ENCODE measurements at places on chromosomes 11 and 22. TPM values are rescaled to one million over a fixed set of nuclear protein-coding genes. Genes with fewer than 3 reads are reported as not detected.

DNA sequence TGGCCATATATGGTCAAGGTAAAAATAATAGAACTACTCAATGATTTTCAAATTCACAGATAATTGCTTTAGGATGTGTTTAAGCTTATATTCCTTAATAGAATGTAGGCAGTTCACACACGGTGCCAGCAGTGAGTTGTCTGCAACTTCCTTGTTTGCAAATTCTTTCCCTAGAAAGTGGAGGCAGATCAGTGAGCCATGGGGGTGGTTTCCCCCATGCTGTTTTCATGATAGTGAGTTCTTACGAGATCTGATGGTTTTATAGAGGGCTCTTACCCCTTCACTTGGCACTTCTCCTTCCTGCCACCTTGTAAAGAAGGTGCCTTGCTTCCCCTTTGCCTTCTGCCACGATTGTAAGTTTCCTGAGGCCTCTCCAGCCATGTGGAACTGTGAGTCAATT is 111.8 kb upstream of the LMO1 start:
- DNase-seq = no peak

Gene PLA2G6
- total RNA-seq = 24.5 TPM

Gene PDXP
- total RNA-seq = 43.9 TPM

Gene SESN3
- 1.8 TPM for total RNA-seq

- no peak for DNase-seq
Observed at GRCh38 chr11:44675906-44676305, 50.9 kb upstream of the TSPAN18 start.

DNA sequence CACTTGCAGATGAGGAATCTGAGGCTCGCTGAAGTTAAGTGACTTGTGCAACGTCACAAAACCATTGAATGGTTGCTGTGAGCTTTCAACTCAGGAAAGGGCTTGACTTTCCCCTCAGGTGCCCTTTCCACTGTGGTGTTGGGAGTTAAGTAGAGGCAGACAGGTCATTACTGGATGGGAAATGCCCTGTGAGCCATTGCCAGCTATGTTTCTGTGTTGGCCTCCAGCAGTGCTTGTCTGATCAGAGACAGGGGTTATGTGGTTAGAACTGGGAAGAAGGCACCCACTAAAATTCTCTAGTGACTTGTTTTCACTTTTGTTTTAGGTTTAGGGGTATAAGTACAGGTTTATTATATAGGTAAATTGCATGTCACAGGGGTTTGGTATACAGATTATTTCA is 96.6 kb downstream of the FDX1 start:
- DNase-seq = no peak

Gene UCP2
- 668 TPM for total RNA-seq

- no peak for DNase-seq
Observed at GRCh38 chr11:91078221-91078620, 855.4 kb upstream of the CHORDC1 start.

Gene TTC36
- total RNA-seq = 3.4 TPM

- no peak for DNase-seq
Observed at GRCh38 chr11:112655371-112655770, 305.8 kb upstream of the NCAM1 start.

DNA sequence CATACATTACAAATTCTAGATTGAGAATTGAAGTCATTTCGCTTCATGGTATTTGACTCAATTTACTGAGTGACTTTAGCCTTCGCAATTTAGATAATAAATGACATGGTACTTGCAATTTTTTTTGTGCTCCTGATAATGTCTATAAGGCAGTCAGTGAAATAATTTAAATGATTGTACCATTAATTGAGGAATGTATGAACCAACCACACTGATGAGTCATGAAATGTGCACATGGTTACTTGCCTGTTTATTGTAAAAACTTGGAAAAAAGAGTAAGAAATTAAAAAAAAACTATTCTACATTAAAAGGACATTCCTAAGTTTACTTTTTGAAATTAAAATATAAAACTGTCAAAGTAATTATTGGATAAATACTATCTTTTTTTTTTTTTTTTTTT is 43.3 kb downstream of the DNAJC24 start:
- no peak for DNase-seq

DNA sequence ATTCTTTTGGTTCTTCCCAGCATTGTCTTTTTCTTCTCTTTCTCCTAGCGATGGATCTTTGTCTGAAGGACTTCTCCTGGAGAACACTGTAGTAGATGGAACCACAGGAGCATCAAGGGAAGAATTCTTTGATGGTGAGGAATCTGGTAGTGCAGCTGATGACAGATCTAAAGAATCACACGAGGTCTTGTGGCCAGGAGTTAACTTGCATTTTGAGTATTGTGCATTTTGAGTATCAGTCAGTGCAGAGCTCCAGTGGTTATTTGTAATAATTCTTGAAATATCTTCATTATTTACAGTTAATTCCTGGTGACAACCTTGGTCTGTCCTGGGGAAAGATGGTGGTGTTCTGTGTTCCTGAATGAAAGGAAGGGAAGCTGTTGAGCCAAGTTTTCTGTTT is 14.5 kb upstream of the POGLUT3 start:
- no peak for DNase-seq

Gene C22orf42
- total RNA-seq = not detected

Gene OR52E4
- not detected for total RNA-seq

DNA sequence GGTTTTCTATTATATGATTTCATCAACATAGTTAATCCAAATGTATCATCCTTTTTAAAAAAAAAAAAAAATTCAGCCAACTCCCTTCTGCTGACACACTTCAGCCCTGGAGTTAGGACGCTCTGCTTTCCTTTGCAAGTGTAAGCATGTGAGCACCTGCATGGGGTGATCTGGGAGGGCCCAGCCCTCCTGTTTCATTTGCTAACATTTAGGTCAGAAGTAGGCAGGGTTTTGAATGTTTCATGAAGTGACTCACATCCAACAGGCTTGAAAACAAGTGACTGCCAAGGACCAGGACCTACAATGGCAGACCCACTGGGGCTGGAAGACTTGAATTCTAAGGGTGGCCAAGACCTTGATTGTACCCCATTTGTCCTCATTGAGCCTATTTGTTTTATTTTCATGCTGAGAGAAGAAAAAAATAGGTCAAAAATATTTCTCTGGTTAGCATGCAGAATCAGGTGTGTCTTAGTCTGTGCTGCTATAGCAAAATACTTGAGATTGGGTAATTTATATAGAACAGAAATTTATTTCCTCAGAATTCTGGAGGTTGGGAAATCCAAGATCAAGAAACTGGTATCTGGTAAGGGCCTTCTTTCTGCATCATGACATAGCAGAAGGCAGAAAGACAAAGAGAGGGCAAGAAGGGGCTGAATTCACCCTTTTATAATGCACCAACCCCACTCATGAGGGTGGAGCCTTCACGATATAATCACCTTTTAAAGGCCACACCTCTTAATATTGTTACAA is 137.6 kb downstream of the CD44 start:
- no peak for DNase-seq

All from natural killer cell treated with Interleukin-12 subunit alpha and Interleukin-12 subunit beta and Interleukin-15 and Interleukin-18, amount 100 ng/mL, for 72 hours (primary cell).